ENCODE measurements at places on chromosomes 16 and 17.

- no peak for DNase-seq
Observed at GRCh38 chr16:31009894-31010584, 399 bp downstream of the STX1B start.

DNA sequence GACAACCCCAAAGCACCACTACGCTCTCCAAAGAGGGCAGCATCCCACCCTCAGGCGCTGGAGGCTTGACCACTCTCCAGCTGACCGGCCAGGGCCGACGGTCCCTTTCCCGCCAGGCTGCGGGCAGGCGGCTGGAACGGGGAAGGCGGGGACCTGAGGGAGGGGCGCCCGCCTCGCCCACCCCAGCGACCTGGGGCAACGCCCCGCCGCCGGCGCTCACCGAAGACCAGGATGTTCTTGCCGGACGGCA, 431 bp downstream of the DYNC1LI2 start:
- peak; percentile 9 for DNase-seq

DNA sequence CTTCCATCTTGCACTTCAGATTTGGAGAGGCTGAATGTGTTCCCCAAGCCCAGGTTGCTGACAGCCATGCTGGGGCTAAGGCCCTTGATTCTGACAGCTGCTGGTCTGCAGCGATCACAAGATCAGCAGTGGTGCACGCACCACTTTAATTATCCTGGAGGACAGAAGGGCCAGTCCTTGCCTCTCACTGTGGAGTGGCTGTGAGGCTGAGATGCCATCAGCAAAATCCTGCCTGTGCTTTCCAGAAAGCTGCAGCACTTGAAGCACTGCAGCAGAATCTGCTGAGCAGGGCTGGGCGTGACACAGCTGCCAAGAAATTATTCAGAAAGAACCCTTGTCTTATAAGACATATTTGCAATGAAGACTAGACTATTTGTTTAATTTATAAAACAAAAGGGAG, 37.1 kb downstream of the NUP93 start:
- DNase-seq = no peak

DNA sequence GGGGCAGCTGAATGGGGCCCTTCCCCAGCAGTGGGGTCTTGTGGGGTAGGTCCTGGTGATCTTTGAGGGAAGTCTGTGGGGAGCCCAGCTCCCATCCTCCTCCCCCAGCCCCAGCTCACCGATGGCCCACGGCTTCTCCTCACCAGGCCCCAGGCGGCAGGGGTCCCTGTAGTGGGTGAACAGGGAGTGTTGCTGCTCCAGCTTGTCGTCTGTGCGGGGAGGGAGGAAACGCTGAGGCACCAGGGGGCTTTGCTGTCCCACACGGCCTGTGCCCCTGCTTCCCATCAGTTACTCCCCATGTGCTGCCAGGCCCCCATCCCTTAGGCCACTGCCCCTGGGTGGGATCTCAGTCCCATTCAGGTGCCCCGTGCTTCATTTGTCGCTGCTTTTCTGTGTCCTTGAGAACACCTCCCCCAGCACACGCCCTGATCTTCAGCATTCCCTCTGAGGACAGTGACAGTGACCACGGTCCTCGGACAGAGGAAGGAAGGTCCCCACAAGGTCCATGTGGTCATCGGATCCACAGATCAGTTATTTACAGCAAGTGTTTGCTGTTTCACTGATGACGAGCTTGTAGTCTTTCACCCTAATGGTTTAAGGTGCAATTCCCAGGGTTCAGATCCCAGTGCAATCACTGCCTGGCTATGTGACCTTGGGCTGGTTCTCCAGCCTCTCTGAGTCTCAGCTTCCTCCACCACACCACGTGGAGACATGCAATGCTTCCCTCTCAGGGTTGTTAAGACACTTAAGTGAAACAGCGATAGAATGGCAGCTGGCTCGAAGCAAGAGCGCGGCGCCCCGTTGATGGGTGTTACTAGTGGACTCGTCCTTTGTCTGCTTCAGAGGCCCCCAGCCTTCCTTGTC, 53.1 kb downstream of the PRMT7 start:
- DNase-seq = no peak

DNA sequence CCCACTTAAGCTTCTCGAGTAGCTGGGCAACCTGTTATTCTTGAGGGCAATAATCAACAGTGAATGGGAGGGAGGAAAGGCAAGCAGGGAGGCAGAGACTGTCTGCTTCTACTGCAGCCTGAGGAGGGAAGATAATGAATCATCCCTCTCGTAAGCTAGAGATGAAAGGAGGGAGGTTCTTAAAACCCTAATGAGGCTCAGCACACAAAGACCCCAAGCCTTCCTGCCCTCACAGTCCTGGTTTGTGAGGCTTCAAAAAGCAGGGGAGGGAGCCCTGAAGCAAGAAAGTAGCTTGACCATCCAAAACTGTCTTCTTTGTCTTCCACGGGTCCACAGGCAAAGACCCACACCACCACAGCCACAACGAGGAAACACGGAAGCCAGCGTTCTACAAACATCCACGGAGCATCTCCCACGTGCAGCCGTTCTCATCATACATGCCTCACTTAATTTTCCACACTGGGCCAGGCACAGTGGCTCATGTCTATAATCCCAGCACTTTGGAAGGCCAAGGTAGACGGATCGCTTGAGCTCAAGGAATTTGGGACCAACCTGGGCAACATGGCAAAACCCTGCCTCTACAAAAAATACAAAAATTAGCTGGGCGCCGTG, 1.8 kb downstream of the PIK3R5 start:
- no peak for DNase-seq

GRCh38 chr16:67271446-67271845, 7.9 kb upstream of the PLEKHG4 start:
- no peak for DNase-seq

GRCh38 chr16:50244504-50245416, 21.6 kb upstream of the ADCY7 start:
- no peak for DNase-seq

GRCh38 chr17:82331345-82331939, 2.1 kb downstream of the SECTM1 start:
- DNase-seq = no peak

DNA sequence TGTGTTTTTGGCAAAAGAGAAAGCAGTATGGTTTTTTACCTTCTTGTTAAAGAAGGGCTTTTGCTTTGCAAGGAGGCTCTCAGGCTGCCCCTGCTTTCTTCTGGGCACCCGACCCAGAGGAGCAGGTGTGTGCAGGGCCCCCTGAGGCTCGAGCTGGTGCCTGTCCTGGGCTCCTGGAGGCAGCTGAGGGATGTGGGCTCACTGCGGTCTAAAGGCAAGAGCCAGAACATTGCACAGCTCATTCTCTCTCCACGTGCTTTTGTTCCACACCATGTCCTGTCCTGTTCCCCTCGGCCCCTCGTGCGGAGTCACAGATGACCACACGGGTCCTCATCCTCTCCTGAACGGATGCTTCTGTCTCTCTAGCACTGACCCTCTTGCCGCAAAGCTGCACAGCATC, 36.7 kb upstream of the CAPN15 start:
- DNase-seq = no peak

DNA sequence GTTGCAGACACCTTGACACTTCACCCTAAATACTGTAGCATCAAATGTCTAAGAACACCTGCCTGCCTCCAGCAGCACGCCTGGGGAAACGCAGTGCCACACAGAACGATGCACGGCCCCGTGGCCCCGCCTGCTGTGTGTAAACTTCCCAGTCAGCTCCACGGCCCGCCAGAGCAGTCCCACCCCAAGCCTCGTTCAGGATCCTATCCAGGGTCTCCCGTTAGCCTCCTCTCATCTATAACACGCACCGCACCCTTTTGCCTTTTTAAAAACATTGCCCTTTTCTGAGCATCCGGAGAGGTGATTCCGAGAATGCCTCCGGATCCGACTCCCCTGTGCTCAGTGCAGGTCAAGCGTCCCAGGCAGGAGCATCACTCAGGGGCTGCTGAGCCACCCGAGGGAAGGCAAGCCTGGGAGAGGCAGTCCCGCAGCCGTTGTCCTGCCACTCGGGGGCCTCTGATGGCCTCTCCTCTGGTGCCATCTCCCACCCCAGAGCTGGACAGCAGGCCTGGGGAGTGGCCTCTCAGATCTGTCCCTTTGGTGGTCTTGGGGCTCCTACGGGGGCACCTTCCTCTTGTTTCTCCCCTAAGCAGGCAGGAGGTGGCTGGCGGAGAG, 37.9 kb upstream of the SLC38A10 start:
- no peak for DNase-seq

DNA sequence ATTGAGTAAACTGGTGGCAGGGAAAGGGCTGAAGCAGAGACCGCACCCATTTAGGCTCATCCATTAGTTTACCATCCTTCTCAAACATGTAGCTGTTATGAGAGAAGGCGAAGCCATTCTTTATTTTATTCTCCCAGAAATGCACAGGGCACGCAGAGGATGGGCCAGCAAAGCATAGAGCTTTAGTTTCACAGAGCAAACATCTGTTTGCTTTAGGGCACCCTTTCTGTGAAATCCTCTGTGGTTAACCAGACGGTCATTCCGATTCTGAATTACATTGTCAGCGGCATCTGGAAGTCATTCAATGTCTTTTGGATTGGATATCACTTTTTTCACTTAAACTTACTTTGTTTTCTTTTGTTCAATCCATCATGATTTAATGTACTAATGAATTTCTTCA, 96.0 kb downstream of the TOX3 start:
- no peak for DNase-seq

DNA sequence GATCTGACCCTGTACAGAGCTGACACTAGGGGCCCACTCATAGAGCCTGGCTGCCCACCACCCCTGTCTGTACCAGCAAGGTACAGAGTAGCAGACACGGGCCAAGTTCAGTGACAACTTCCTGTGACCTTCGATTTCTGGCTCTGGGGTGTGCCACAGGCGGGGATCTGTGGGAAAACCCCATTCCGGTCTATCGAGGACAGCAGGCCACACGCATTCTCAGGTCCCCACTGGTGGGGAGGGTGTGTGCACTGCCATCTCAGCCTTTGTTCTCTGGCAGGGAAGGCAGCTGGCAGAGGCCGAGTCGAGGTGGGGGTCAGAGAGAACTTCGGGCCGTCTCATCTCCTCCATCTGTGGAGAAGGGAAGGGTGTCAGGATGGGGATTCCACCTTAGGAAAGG, 10.0 kb downstream of the NLE1 start:
- no peak for DNase-seq

DNA sequence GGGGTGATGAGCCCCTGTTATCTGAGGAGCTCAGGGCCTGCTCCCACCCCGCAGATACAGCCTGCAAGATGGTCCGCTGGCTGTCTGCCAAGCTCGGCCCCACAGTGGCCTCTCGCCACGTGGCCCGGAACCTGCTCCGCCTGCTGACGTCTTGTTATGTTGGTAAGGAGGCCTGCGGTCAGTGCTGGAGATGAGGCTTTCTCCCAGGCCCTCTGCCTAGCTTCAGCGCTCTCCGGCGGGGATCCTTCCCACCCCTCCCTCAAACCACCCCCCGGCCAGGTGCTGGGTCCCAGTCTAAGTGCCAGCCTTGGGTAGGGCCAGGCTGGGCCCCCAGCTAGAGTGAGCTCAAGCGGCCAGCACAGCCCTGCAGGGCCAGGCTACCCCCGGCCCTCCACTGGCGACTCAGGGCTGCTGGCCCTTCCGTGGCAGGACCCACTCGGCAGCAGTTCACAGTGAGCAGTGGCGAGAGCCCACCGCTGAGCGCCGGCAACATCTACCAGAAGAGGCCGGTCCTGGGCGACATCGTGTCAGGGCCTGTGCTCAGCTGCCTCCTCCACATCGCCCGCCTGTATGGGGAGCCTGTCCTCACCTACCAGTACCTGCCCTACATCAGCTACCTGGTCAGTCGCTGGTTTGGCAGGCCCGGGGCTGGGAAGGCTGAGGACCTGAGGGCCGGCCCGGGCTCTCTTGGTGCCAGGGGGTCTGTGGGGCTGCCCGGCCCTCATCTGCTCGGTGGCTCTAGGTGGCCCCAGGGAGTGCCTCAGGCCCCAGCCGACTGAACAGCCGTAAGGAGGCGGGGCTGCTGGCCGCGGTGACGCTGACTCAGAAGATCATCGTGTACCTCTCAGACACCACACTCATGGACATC, 6.1 kb downstream of the WDR81 start:
- DNase-seq = no peak

GRCh38 chr17:6558932-6559752, 2.8 kb upstream of the PITPNM3 start:
- no peak for DNase-seq

DNA sequence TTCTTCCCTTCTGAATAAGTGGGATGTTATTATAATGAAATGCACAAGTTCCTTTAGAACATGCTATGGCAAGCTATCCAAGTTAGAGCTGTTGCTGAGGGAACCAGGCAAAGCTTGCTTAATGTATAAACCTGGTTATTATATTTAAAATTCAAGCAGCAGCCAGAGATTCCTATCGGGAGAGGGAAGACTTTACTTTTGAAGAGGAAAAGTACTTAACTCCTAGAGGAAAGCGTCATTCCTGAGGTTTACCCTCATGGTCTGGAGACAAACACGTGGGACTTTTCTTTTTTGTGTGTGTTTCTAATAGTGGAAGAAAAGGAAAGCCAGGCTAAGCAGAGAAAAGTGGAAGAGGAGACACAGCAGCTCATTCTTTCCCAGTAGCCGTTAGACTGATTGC, 39.9 kb upstream of the MYH10 start:
- no peak for DNase-seq

- DNase-seq = no peak
Observed at GRCh38 chr17:233473-233941, 52.1 kb upstream of the DOC2B start.

GRCh38 chr16:47903470-47903869, 252.3 kb downstream of the ABCC12 start:
- DNase-seq = no peak

DNA sequence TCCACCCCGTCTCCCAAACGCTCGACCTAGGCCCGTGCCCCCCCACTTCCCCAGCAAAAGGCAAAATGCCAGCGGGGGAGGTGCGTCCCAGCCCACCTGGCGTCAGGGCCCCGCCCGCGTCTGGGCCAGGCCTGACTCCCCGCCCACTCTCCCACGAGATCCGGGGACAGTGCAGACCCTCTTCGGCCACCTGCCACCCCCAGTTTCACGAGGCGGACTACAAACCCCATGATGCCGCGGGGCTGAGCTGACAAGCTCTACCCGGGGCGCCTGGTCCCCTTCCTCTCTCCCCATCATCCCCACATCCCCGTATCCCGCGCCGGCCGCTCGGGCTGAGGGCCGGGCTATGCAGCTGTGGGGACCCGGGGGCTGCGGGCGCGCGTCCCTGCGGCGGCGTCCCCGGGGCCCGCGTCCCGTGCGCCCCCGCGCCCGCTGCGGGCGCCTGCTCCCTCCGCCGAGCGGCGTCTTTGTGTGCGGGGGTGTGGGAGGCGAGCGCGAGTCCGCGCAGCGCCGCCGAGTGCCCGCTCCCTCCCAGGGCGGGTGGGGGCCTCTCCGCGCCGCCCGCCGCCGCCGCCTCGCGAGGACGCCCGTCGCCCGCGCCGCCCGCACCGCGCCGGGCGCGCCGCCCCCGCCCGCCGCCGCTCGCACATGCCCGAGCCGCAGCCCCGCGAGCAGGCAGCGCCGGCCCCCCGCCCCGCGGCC, at the start of gene ANKRD13B:
ANKRD13B (plus strand) TSS at position 283 of the 702 bp plus-strand sequence. CDS start 490 bp downstream, outside the sequence.
- peak; percentile 41 for DNase-seq

GRCh38 chr17:52025236-52025635, 133.3 kb downstream of the CA10 start:
- no peak for DNase-seq

- DNase-seq = peak; percentile 98
Observed at GRCh38 chr17:7887482-7888183, 956 bp upstream of the CHD3 start.

GRCh38 chr17:31916491-31917064, 15.1 kb upstream of the UTP6 start:
- DNase-seq = no peak

GRCh38 chr16:87821376-87822107, 47.8 kb downstream of the SLC7A5 start:
- DNase-seq = no peak

- peak; percentile 84 for DNase-seq
Observed at GRCh38 chr16:89686520-89687091, at the start of gene CDK10. TSS of gene CDK10 (plus strand) at chr16:89686689. CDS start at chr16:89686711, 22 bp downstream.

Measured in T-helper 2 cell (primary cell).